ENCODE measurements at places on chromosomes 12 and 14.

DNA sequence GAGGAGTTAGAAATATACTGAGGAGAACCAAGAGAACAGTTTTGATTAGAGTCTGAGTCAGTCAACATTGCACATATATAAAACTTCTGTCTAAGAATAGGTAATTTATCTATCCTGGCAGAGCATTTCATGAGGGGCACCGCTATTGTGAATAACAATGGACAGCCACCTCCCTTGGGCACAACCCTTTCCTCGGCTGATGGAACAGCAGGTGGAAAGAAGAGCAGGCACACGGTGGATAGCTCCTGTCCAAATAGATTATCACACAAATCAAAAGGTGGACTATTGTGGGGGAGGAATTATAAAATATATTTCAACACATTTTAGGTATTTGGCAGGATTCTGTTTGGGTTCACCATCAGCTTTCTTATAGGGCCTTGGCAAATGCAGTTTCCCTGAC, 84.0 kb upstream of the PTPRB start:
- no peak for DNase-seq

GRCh38 chr14:106493962-106494823, 967.8 kb downstream of the TMEM121 start:
- DNase-seq: no peak

DNA sequence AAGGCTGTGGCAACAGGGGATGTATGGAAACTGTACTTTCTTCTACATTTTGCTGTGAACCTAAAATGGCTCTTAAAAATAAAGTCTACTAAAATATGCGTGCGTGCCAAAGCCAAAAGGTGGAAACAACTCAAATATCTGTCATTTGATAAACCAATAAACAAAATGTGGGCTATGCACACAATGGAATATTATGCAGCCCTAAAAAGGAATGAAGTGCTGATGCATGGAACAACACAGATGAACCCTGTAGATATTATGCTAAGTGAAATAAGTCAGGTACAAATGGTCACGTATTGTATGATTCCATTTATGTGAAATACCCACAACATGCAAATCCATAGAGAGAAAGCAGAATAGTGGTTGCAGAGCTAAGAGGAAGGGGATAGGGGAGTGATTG, 8.0 kb downstream of the CACNA2D4 start:
- DNase-seq: no peak

- DNase-seq: no peak
Measured at GRCh38 chr12:132604151-132604618, 6.2 kb downstream of the LRCOL1 start.

- no peak for DNase-seq
Measured at GRCh38 chr12:118589162-118589561, 212.8 kb downstream of the SUDS3 start.

DNA sequence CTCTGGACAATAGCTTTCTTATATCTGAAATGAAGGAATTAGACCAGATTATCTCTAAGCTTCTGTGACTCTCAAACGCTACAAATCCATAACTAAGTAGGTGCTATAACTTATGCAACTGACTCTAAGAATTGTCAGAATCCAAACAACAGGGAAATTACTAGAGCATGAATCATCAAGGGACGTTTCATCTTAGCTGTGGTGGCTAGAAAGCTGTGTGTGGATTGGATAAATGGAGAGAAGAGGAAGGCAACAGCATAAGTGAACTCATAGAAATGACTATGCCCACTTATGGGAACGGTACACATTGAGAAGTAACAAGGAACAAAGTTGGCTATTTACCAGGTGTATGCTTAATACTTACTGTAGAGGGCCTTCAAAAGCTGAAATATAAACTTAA, 96.0 kb upstream of the NEDD1 start:
- no peak for DNase-seq

- DNase-seq: no peak
Measured at GRCh38 chr14:35949920-35950513, 123.9 kb downstream of the BRMS1L start.

GRCh38 chr12:122139266-122139665, 34.8 kb downstream of the IL31 start:
- peak; percentile 18 for DNase-seq

GRCh38 chr12:94203796-94204195, 55.4 kb downstream of the PLXNC1 start:
- DNase-seq: no peak

GRCh38 chr14:59754256-59754655, 116.3 kb downstream of the RTN1 start:
- DNase-seq: no peak

DNA sequence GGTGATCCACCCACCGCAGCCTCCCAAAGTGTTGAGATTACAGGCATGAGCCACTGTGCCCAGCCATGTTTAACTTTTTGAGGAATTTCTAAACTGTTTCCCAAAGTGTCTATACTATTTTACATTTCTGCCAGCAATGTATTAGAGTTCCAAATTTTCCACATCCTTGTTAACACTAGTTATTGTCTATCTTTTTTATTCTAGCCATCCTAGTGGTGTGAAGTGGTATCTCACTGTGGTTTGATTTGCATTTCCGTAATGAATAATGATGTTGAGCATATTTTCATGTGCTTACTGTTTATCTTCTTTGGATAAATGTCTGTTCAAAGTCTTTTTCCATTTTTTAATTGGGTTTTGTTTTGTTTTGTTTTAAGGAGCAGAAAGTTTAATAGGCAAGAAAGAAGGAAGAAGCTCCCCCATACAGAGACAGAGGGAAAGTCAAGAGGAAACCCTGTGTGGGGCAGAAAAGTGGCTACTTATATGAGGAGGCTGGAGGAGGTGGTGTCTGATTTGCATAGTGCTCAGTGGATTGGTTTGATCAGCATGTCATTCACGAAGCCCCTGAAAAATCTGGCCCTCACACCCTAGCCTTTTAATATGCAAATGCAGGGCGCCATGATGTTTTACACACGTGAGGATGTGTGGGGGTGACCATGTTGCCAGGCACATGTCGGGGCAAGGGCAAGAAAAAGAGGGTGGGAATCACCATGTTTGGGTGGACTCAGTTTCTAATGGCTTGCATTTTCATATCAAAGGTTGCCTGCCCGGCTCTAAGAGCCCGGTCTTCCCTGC, 14.9 kb downstream of the TXNRD1 start:
- DNase-seq: no peak

DNA sequence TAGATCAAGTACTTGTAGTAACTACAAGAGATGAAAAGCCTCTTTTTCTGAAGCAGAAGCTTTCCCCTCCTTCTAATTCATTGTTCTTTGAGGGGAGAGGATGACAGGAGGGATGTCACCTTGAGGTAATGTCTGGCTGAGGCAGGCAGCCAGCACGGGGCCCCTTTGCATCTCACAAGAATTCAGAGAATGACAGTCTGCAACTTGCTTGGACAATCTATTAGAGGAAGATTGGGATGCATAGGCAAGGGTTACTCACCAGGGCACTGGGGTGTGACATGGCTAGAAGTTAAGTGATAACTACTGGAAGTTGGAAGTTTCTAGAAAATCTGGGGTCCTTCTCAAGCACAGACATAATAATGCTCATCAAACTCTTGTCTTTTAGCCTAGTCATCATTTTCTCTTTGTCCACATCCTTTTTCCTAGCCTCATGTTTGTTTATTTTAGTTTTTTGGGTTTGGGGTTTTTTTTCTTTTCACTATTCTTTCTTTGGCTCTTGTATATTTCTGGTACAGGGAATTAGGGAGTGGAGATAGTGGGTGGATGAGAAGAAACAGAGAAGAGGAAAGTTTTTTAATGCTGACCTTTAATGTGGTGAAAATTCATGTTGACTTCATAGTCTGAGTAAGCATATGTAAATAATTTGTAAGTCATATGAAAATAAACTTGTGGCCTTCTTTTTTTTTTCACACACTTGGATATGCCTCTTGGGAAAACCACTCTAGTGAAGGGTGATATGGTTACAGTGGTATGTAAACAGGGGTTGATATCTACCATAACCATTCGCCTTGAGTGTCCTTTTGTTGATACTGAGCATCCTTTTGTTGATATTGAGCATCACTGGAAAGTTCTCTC, 55.1 kb downstream of the TTLL5 start:
- no peak for DNase-seq

- peak; percentile 30 for DNase-seq
Measured at GRCh38 chr14:75188520-75189268, 12.3 kb upstream of the TMED10 start.

DNA sequence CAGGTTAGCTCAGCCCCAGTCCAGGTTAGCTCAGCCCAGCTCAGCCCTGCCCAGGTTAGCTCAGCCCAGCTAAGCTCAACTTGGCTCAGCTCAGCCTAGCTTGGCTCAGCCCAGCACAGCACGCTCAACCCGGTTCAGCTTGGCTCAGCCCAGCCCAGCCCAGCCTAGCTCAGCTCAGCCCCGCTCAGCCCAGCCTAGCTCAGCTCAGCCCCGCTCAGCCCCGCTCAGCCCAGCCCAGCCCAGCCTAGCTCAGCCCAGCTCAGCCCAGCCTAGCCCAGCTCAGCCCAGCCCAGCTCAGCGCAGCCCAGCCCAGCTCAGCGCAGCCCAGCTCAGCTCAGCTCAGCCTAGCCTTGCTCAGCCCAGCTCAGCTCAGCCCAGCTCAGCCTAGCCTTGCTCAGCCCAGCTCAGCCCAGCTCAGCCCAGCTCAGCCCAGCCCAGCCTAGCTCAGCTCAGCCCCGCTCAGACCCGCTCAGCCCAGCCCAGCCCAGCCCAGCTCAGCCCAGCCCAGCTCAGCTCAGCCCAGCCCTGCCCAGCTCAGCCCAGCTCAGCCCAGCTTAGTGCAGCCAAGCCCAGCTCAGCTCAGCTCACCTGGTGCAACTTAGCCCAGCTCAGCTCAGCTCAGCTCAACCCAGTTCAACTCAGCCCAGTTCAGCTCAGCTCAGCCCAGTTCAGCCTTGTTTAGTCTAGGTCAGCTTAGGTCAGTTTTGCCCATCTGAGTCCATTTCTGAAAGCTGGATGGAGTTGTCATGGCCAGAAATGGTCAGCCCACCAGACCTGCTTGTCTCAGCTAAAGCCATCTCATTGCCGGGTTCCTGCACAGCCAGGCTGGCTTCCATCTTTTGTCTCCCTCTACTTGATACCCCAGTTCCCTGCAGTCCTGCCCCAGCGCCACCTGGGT, 333.6 kb downstream of the TMEM121 start:
- no peak for DNase-seq

- DNase-seq: peak; percentile 75
Measured at GRCh38 chr12:53495903-53496751, 3.1 kb downstream of the MAP3K12 start.

- peak; percentile 76 for DNase-seq
Measured at GRCh38 chr14:22976620-22977433, 5.5 kb downstream of the AJUBA start.

DNA sequence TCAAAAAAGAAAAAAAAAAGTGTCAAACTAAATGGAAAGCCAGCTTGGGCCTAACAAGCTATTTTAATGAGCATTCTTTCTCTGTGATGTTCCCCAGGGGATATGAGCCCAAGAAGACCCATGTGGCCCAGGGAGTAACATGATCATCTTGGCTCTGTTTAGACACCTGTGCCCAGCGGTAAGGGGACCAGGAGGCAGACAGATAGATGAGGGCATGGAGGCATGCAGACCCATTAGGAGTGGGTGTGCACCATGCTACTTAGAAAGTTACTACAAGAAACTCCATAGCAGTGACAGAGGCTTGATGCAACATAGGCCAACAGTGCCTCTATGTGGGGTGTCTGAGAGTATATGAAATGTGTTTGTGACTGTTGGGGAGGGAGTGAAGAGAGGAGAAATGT, 3.1 kb upstream of the CREBL2 start:
- no peak for DNase-seq

- no peak for DNase-seq
Measured at GRCh38 chr14:33788161-33788560, 162.7 kb downstream of the EGLN3 start.

- DNase-seq: no peak
Measured at GRCh38 chr12:104565606-104566243, 109.0 kb downstream of the CHST11 start.

- DNase-seq: peak; percentile 85
Measured at GRCh38 chr12:132429946-132430643, 59.9 kb upstream of the FBRSL1 start.

- DNase-seq: peak; percentile 93
Measured at GRCh38 chr14:35121026-35121886, 534 bp downstream of the PPP2R3C start.

DNA sequence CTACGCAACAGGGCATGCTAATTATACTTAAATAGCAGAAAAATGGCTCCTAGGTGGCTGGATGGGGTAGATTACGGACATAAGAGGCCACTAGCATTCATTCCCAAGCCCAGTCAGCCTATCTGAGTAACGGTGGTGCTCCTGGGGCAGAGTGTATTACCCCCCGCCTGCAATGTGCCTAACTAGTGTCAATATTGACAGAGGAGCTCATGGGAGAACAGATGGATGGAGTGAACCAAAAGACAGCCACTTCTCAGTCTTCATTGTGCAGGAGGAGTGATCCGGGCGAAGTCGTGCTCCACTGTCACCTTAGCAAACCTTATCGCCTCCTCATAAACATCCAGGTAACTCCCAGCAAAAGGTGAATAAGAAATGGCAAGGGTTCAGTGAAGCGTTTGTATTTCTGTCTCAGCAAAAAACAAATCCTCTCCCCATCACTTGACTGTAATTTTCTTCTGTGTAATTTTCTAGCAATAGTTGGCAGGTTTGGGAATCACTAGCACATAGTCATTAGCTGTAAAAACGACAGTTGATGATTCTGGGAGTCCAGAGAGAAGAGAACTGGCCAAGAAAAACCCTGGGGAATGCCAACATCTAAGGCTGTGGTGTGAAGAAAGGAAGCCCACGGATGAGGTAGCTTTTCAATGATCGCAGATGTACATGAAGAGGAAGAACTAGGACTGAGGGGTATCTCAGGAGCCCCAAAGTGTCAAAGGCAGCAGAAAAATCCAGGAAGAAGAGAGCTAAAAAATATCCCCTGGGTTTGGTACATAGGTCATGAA, 126.6 kb upstream of the BCL2L14 start:
- DNase-seq: peak; percentile 16

GRCh38 chr14:22039938-22040780, 366.5 kb upstream of the OR4E1 start:
- no peak for DNase-seq

GRCh38 chr12:78403136-78403535, 461.4 kb upstream of the SYT1 start:
- DNase-seq: no peak

- no peak for DNase-seq
Measured at GRCh38 chr12:124433879-124434278, 133.5 kb downstream of the NCOR2 start.

Measured in colonic mucosa (tissue), 4 donors.